ENCODE measurements at places on chromosomes 3 and 15.

DNA sequence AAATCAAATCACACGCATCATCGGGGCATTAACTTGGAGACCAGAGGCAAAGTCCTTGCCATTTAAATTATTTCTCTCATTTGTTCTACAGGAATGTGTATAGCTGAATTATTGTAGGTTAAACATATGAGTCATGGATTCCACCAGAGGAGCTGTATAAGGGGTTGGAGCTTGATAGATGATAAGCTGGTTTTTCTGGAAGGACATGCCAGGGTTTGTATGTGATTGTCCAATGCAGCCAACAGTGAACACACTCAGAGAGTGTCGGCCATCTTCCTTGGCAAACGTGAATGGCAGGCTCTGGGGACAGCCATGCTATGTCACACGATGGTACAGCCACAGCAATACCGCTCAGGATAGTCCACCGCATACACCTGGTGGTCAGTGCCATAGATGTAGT lies 25.1 kb downstream of the SSUH2 start:
- no peak for DNase-seq

GRCh38 chr3:10008588-10009344 lies 17.5 kb upstream of the FANCD2 start:
- no peak for DNase-seq

DNA sequence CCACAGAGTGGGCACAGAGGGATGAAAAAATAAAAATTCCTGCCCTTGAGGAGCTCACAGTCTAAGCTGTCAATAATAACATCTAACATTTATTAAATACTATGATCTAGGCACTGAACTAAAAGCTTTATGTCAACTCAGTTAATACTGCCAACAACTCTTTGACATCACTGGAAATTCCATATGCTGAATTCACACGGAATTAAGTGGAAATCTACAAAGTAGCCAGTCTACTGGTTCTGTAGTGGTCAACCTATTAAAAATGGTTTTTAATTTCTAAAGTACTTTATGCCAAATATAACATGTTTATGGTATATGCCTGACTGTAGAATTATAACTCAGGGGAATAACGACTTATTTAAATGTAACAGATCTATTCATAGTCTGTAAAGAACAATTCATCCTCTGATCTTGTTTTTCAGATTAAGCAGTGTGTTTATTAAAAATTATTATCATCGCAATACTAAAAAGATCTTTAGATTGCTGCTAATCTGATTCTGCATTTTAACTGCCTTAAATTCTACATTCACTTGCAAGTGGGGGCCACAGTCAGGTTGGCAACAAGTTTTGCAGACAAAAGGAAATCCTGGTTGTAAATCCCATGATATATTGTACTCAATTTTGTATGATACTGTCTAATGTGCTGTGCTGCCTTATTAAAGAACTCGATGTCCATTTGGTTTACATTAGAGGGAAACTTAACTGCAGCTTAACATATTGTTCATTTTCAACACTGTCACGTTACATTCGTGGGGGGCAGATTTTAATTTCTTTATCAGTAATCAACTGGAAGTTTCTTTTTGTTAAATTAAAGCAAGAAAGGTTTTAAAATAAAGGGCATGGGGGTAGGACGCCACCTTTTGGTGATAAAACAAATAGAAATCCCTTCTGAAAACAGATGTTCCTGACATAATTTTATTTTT lies 2.6 kb upstream of the FOXP1 start:
- DNase-seq: no peak

- DNase-seq: no peak
Observed at GRCh38 chr3:43153216-43154083, 47.6 kb upstream of the POMGNT2 start.

Data from HS-27A (cell line).